Stimulated activated CD4-positive, alpha-beta T cell treated with anti-CD3 and anti-CD28 coated beads, Interleukin-12 subunit alpha, Interleukin-12 subunit beta, amount 100 ng/mL, for 24 hours (primary cell): ENCODE measurements at places on chromosomes 5 and 9.

GRCh38 chr9:96668868-96669534, 13.9 kb upstream of the PRXL2C start:
- no peak for DNase-seq

GRCh38 chr5:59673438-59674058, 220.0 kb downstream of the PDE4D start:
- no peak for DNase-seq

GRCh38 chr9:69936427-69936826, 107.2 kb upstream of the MAMDC2 start:
- no peak for DNase-seq

DNA sequence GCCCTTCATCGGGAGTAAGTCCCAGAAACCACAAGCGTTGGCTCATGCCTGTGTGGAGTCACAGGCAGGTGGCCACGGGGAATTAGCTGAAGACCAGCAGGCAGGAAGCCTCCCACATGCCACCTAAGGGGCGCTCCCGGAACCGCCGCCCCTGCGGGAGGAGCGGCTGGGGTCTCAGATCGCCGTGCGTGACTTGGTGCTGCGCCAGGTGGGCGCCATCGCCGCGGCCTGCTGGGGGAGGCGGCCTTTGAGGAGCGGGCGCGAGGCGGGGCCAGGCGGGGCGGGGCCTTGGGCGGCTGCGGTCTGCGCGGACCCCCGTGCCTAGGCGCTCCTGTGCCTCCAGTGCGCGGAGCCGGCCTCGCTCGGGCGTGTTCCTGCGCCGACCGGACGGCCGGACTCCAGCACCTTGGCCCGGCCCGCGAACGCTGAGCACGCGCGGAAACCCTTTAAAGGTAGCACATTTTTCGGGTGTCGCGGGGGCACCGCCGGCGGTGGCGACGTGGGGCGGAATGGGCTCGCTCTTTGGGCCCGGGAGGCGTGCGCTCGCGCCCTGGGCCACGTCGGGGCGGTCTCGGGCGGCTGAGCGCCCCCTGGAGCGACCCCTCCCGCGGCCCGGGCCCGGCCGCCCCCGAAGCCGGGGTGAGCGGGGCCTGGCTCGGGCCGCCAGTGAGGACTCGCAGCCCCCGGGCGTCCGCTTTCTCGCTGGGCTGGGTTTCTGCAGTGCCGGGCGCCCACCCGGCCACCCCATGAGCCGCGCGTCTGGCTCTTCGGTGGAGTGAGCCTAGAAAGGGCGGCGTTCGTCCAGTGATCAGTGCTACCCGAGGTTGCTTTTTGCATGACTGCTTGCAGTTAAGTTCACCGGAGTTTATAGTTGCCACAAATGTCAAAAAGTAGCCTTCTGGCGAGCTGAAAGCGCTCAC, 24.5 kb downstream of the LECT2 start:
- DNase-seq, result no peak

GRCh38 chr9:113431191-113431590, 20.6 kb downstream of the C9orf43 start:
- no peak for DNase-seq

GRCh38 chr5:155605920-155606319, 592.4 kb downstream of the KIF4B start:
- DNase-seq, result no peak

- no peak for DNase-seq
These were observed 81.2 kb downstream of the FSTL4 start for GRCh38 chr5:133531178-133531577.

- DNase-seq, result no peak
These were observed 43.2 kb downstream of the C5orf15 start for GRCh38 chr5:133925269-133925668.

DNA sequence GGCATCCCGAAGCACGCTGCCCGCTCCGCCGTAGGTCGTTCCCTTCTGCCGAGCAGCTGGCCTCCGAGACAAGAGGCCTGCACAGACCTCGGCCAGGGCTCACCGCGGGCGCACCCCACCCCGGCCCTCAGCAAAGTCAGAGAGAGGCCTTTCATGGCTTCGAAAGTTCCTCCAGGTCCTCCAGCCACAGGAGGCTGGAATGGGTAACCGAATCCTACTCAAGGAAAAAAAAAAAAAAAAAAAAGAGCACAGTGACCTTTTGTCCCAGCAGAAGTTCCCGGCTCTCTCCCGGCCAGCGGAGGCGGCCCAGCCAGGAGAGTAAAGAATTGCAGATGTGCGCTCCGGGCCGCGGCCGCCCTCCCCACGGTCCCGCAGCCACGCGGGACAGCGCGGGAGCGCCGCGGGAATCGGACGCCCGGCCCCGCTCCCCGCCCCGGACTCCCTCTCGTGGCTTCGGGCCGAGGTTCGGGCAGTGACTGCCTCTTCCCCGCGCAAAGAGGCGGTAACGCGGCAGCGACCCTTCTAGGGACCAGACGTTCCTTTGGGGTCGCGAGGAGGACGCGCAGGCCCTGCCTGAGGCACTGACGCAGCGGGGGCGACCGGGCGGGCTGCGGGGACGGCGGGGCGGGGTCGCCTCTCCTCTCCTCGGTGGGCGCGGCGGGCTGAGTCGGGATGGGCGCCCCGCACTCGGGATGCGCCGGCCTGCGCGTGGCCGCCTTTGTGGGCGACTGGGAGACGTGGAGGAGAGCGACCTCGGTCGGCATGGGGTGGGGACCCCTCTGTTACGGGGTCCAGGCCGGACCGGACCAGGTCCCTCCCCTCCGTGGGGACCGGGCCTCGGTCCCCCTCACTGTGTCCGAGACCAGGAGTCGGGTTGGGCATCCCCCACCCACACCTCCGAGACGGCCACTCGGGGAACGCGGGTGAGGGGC, 754 bp downstream of the GFPT2 start:
- DNase-seq, result no peak

GRCh38 chr5:43900974-43901373, 298.0 kb downstream of the NNT start:
- DNase-seq, result no peak

GRCh38 chr5:133801955-133802751, 166.3 kb downstream of the C5orf15 start:
- no peak for DNase-seq

- DNase-seq, result no peak
These were observed 2.4 kb downstream of the OTP start for GRCh38 chr5:77635917-77636640.

- no peak for DNase-seq
These were observed 6.0 kb downstream of the RALGDS start for GRCh38 chr9:133114886-133115603.

- DNase-seq, result no peak
These were observed 330.6 kb downstream of the CHSY3 start for GRCh38 chr5:130234816-130235215.

GRCh38 chr5:40276426-40277102, 403.2 kb upstream of the PTGER4 start:
- no peak for DNase-seq

- DNase-seq, result no peak
These were observed 117.2 kb downstream of the APBA1 start for GRCh38 chr9:69554945-69555344.

DNA sequence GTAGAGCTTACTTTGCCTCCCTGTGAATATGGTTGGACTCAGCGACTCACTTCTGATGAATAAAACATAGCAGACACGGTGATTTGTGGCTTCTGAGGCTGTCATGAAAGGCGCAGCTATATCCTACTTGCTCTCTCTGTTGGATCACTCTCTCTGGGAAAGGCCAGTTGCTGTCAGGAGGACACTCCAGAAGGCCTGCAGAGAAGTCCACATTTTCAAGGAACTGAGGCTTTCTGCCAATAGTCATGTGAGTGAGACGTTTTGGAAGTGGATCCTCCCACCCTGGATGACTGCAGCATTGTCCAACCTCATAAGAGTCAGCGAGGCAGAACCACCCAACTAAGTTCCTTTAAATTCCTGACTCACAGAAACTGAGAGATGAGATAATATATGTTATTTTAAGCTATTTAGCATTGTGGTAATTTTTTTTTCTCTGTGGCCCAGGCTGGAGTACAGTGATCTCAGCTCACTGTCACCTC, 156.0 kb upstream of the MAST4 start:
- no peak for DNase-seq

DNA sequence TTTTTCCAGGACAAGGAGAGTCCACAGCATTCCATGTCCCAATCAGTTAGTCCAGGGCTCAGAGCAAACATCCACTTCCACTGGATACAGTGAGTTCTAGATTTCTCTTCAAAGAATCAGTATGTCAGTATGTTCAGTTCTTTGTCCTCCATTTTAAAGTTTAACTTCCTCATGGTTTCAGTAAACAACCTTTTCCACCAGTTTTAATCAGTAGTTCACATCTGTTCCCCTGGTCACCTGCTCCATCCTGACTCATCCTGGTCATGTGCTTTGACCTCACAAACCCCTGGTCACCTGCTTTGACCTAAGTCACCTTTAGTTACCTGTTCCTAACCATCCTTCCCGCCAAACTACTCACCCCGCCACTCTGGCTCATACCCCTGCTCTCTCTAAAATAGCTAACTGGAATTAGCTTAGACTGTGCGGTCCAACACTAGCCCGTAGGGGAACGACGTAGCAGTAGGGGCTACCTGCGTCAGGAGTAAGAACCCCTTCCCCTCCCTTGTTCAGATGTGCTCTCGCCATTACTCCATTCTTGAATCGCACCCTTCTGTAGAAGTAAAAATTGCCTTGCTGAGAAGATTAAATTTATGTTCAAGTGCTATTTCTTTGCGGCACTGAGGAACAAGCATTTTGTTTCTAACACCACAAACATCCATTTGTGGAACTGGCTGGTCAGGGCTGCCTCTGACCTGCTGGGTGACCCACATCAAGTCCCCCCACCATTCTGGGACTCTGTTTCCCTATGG, 5.5 kb downstream of the ENG start:
- DNase-seq, result no peak
